ENCODE measurements at places on chromosomes 2 and 18.

- DNase-seq: no peak
Observed at GRCh38 chr2:105121434-105121833, 83.6 kb downstream of the MRPS9 start.

DNA sequence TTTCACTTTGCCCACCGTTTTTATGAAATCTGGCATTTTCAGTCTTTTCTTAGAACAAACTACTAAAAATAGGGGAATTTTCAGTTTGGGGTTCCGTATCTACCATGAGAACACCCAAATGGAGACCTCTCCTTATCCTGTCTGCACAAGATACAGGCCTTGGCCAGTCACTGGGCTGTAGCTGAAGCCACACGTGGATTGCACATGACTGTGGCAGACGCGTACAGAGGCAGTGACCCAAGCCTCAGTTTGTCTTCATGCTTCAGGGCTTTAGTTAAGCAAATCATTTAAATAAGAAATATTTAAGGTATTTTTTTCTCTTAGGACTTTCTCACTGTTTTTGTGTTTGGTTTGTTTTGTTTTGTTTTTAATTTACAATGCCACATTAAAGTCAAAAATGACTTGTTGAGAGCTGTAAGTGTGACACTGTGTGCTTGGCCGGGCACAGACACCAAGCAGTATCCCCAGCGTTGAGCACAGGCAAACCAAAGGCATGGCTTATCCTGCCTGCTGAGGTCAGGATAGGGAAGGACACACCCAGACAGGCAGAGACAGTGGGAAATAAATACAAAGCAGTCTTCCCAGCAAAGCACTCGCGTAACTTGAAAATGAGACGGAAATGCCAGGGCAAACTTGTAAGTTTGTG lies 53.3 kb downstream of the TRAPPC12 start:
- no peak for DNase-seq

DNA sequence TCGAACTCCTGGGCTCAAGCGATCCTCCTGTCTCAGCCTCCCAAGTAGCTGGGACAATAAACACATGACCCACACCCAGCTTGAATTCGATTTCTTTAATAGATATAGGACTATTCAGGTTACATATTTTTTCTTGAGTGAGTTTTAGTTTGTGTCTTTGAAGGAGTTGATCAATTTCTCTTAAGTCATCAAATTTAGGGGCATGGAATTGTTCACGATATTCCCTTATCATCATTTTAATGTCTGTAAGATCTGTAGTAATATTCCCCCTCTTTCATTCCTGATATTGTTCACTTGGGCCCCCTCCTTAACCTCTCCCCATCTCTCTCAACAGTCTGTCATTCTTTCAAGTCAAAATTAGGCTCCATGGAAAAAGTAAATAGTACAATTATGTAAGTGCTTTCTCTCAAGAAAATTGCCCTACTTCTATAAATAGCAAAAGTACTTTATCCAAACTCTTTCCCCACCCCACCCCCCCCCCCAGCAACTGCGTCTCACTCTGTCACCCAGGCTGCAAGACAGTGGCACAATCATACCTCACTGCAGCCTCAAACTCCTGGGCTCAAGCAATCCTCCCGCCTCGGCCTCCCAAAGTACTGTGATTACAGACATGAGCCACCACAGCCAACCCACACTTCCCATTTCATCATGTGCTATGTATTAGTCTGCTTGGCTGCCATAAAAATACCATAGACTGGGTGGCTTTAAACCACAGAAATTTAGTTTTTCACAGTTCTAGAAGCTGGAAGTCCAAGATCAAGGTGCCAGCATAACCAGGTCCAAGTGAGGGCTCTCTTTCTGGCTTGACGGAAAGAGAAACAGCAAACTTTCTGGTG lies 20.1 kb downstream of the WDR33 start:
- DNase-seq: no peak

DNA sequence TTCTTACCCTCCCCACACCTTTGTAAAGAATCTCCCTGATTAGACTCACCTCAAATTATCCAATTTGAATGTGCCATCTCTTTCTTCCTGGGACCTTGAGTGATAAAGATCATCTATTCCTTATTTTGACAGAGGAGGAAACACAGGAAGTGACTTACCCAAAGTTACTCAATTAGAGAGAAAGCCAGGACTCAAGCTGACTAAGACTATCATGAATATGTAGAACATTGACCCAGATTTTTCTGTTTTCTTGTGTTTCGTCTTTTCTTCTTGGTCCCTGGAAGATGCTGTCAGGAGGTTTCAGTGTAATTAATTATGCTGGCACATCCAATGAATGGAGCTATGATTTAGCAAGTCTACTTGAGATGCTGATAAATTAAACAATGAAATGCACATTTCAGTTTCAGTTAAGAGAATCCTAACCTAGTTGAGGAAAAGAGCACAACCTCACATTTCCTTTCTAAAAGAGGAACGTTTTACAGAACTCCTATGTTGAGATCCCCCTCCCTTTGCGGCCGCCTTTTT lies 380.4 kb downstream of the CLIP4 start:
- DNase-seq: no peak

GRCh38 chr2:125652280-125652679 lies 1003.7 kb upstream of the GYPC start:
- no peak for DNase-seq

GRCh38 chr2:197838036-197838435 lies 33.6 kb downstream of the PLCL1 start:
- DNase-seq: peak; percentile 66

- no peak for DNase-seq
Observed at GRCh38 chr18:57326718-57327323, 25.5 kb upstream of the ST8SIA3 start.

DNA sequence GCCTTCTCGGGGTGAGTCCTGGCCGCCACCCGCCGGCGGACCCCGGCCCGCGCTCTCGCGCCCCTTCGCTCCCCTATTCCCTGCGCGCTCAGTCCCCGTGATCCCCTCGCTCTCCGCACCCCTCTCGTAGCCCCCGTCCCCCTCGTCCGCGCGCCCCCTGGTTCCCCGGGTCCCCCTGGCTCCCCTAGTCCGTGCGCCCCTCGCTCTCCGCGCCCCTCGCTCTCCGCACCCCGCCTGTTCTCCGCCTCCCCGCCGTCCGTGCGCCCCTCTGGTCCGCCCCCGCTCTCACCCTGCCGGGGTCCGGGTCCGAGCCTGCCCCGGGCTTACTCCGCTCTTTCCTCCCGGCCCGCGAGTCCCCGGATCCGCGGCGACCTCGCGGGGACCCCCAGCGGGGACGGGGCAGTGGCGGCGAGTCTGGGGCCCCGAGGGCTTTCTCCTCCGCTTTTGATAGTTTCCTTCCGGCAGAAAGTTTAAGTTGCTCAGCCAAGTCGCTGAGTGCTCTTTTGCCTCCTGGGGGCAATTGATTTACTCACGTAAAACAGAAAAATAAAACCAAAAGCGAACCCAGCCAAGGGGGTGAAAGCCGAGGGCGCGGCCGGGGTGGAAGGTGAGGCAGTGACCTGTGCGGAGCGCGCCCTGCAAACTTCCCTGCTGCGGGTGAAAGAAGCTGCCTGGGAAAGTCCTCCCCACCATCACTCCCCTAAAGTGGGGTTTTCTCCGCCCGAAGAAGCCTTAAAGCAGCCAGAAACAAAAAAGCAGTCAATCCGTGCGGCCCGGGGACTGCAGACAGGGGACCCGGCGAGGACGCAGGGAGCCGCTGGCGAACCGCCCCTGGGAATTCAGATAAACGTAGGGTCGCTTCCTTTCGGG lies 568 bp downstream of the RAB31 start:
- peak; percentile 53 for DNase-seq

DNA sequence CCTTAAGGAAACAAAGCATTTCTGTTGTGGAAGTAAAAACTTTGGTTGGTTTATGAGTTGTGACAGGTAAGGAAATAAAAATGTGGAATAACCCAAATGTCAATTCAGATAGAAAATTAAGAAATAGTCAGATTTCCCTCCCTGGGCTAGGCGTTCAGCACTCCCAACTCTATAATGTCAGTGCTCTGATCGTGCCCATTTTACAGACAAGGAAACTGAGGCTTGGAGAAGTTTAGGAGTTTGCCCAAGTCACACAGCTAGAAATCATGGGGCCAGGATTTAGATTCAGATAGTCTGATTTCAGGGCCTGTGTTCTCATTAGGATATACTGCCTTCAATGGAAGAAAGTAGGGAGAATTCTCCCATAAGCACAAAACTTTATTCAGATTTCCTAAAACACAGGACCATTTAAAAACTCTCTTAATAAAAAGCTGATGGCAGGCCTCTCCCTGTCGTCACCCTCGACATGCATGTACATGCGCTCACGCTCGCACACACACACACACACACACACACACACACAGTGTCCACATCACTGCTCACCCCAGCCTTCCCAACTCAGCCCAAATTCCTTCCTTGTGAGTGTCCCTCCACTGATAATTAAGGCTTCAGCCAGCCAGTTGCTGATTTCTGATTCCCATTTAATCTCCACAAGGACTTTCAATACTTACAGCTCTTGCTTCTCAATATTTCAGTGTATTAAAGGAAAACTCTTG lies 49.1 kb upstream of the SLC14A2 start:
- no peak for DNase-seq

DNA sequence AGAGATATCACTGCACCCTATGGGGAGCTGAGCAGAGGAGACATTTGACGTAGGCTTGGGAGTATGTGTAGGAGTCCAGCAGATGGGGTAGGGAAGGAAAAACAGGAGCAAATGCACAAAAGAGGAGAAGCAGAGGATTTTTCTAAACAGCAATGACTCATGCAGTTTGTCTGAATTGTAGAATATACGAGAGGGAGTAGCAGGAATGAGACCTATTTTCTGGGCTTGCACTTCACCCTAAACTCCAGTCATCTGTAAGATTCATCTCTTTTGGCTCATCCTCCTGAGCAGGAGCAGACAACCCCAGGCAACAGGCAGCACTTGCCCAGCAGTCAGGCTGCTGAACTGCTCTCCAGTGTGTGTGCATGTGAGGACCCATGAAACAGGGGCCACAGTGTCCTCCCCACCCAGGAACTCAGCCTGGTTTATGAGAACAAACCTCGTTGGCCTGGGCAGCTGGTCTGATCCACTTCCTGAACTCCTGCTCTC lies 100.2 kb upstream of the CDC42EP3 start:
- no peak for DNase-seq

GRCh38 chr18:23646282-23646681 lies 16.4 kb downstream of the ANKRD29 start:
- no peak for DNase-seq

- no peak for DNase-seq
Observed at GRCh38 chr2:102439065-102439695, 16.2 kb downstream of the IL18RAP start.

All from GM13976 (cell line).